Tibial artery (tissue), 4 donors: ENCODE measurements at places on chromosomes 5 and 9.

DNA sequence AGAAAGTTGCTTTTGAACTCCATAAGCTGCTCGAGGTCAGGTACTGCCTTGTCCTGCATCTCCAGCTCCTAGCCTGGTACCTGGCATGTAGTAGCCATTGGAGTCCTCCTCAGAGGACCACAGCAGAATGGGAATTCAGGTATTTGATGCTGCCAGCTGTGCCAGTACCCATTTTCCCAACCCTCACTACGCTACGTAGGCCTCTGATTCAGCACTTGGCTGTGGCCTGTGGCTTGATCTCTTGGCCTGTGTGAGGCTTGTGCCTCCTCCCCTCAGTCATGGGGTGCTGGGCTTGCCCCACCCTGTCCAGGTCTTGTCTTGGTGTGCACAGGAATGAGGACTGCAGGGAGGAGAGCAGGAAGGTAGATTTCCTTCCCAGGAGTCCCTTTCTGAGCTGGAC lies 11.8 kb downstream of the OTULIN start:
- DNase-seq = no peak

GRCh38 chr5:159504857-159505304 lies 174.6 kb upstream of the IL12B start:
- DNase-seq = peak; percentile 72

GRCh38 chr5:154836225-154836624 lies 14.2 kb downstream of the FAXDC2 start:
- DNase-seq = no peak

DNA sequence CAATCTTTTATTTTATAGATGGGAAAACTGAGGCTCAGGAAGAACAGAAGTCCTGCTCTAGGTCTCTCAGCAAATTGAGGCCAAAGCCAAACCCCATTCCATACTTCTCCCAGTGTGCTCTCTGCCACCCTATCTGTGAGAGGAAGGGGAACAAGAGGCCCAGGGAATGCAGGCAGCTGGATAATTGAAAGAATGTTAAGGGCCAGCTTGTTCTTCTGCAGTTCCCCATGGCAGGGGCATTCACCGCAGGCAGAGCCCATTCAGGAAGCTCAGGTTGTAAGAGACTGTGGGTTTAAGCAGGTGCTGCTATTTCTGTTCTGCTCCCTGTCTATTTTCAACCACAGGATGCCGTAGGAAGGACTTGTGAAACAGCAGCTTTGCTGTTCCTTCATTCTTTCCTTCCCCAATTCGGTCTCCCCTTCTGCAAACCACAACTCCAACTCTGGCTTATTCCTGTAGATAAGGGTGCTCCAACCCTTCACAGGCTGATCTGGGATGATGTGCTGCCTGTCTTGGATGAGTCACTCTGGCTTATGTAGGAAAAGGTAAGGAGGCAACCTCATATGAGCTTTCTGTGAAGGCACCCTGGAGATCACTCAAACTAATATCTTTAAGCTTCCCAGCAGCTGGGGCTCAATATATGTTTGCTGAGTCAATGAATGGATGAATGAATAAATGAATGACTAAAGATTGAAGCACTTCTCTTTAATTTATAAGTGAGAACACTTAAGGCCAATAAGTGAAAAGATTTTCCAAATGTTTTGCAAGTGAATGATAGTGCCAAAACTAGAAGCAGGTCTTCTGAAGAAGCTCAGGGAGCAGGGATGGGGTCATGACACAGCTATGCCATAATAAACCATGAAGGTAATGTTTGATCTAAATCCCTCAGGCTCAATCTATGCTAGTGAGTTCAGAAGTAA lies 377.6 kb downstream of the BRINP1 start:
- DNase-seq = no peak

- no peak for DNase-seq
These were observed 158.9 kb downstream of the PCSK5 start for GRCh38 chr9:76049341-76049740.
